ENCODE measurements at places on chromosomes 4 and X. TPM values are rescaled to one million over a fixed set of nuclear protein-coding genes. Genes with fewer than 3 reads are reported as not detected.
A peak's percentile ranks its signal among the peaks of the same experiment; 100 is the strongest.

FHDC1 gene
- total RNA-seq, result 13.9 TPM

GRCh38 chrX:38409289-38409688 is 56.9 kb downstream of the OTC start:
- H3K4me3 ChIP-seq, result no peak overlapping the region
- no peaks in the 10 kb centered on the region for H3K27me3 ChIP-seq
- H3K27ac ChIP-seq, result no peak overlapping the region
- H3K36me3 ChIP-seq, result no peaks in the 10 kb centered on the region
- DNase-seq, result no peak
- H3K4me1 ChIP-seq, result no peaks in the 10 kb centered on the region

DNA sequence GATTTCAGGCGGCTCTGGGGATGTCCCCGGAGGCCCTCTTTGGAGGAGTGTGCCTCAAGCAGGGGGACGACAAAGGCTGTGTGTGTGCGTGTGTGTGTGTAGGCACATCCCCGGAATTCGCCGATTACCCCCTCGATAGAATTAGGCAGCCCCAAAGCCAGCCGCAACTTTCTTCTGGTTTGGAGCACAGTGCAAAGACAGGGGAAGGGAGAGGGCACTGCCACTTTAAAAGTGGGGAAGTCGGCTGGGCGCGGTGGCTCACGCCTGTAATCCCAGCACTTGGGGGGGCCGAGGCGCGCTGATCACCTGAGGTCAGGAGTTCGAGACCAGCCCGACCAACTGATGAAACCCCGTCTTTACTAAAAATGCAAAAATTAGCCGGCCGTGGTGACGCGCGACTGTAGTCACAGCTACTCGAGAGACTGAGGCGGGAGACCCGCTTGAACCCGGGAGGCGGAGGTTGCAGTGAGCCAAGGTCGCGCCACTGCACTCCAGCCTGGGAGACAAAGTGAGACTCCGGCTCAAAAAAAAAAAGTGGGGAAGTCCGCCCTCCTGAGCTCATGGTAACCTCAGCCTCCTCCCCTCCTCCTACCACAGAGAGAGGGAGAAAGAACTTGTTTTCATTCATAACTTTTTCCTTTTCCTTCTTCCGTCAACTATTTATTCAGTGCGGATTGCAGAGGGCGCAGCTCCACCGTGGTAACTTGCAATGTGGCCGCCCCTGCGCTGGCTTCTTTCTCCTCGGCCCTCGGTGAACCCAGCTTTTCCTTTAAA is 2.4 kb downstream of the SPRY1 start:
- no peaks in the 10 kb centered on the region for H3K27me3 ChIP-seq
- no peaks in the 10 kb centered on the region for H3K4me1 ChIP-seq
- H3K27ac ChIP-seq, result peak overlapping the region; percentile 95
- peak overlapping the region; percentile 55 for H3K4me3 ChIP-seq
- peak; percentile 78 for DNase-seq

GRCh38 chrX:97538745-97539144 is 655.0 kb downstream of the RPA4 start:
- no peaks in the 10 kb centered on the region for H3K36me3 ChIP-seq
- H3K27ac ChIP-seq, result no peak overlapping the region
- no peaks in the 10 kb centered on the region for H3K27me3 ChIP-seq
- DNase-seq, result no peak

DNA sequence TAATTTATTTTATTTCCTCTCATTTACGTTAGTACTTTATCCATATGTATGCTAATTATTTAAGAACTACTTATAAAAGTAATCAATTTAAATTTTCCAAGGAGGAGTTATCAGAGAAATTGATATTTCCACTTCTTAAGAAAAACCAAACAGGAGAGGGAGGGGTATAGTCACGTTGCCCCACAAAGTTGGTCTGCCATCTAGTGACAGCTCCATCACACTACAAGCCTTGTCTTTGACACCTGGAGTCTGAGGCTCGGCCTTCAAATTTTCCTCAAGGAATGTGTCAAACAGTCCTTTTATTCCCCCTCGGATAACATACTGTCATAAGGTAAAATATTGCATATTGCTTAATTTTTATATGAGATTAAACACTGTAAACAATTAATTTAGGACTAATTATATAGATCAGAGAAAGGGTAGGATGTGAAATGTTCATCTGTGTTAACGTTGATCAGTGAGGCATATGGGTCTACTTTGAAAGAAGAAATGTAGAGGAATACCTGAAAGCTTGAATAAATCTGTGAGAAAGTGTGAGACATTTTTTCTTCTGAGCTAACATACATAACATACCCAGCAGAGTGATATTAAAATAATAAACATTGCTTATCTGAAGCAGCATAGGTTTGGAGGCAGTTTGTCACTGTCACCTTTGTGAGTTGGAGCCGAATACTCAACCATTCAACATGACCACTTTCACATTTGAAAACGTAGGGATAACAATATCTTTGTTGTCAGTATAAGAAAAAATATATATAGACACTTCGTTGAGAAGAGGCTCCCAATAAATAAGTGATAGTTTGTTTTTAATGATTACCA is 114.4 kb downstream of the GLRA3 start:
- H3K27ac ChIP-seq, result no peak overlapping the region
- H3K27me3 ChIP-seq, result no peaks in the 10 kb centered on the region
- peak; percentile 25 for DNase-seq

DNA sequence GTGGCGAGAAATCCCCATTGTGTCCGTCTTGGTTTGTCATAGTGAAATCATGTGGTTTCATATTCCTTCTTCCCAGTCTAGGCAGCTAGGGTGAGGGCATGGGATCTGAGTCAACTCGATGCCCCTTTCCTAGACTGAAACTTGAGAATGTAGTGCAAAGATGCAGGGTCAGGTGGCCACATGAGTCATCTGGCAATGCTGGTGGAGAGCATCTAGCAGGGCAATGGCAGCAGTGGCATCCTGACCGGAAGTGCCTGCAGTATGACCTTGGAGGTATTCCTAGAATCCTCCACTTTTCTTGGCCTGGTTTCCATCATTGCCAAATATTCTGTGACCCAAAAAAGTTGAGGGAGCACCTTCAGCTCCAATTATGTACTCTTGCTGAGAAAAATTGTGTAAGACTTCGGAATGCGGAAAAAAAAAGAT is 39.1 kb upstream of the TMEM184C start:
- no peaks in the 10 kb centered on the region for H3K27me3 ChIP-seq
- no peaks in the 10 kb centered on the region for H3K36me3 ChIP-seq
- no peaks in the 10 kb centered on the region for H3K4me1 ChIP-seq
- no peak overlapping the region for H3K4me3 ChIP-seq
- DNase-seq, result no peak

Measured in colonic mucosa (tissue), 4 donors.